ENCODE measurements at places on chromosomes 6 and 20.

- no peak for DNase-seq
These were observed 13.0 kb downstream of the ZC3H12D start for GRCh38 chr6:149471801-149472200.

DNA sequence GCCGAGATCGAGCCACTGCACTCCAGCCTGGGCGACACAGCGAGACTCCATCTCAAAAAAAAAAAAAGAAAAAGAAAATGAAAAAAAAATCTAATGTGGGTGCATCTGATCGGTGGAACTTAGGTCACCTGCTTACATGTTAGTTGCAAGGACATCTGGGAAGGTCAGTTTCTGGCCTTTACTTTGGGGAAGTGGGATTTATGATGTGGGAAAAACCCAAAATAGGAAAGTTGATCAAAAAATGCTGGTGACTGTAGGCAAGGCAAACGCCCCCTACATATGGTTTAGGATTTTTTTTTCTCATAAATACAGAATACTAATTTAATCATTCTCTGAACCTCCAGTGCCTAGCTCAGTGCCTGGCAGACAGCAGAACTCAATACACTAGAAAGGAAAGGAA lies 69.2 kb upstream of the PIM1 start:
- no peak for DNase-seq

DNA sequence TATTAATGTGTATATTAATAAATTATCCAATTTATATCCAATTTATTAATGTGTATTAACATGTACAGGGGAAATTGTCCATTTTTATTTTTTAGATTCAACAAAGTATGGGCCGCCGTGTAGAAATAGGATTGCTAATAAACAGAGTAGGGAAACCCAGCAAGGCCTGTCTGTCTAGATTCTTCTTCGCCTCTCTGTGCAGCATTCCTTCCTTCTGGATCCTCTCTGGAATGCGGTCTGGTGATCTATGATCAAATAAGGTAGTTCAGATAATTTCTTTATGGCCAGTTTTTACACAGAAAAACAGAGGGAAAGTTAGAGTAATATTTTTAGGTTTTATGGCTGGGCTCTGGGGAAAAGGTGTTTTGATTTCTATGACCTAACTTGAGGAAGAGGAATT lies 19.9 kb upstream of the HFE start:
- DNase-seq, result no peak

DNA sequence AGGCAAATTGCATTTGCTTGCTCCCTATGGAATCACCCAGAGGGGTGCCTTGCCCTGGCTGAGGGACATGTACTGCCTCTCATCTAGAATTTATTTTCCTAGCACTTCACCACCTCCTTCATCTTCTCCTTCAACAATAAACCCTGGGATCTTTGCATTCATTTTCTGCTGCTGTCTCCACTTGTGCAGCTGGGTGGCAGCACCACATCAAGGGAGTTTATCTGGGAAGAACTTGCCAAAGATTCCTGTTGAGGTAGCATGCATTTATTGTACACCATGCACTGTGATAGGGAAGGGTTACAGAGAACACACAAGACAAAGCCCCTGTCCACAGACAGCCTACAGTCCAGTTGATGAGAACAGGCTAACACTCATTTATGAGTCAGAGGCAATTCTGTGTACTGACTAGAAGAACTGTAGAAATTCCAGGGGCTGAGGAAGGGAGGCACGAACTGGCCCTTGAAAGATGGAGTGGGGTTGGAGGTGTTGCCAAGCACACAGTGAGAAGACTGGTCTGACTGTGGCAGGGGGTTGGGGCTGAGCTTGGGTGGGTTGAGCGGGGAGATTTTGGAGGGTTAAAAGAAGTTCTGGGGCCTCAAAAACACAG lies 17.5 kb downstream of the C20orf173 start:
- DNase-seq, result no peak

DNA sequence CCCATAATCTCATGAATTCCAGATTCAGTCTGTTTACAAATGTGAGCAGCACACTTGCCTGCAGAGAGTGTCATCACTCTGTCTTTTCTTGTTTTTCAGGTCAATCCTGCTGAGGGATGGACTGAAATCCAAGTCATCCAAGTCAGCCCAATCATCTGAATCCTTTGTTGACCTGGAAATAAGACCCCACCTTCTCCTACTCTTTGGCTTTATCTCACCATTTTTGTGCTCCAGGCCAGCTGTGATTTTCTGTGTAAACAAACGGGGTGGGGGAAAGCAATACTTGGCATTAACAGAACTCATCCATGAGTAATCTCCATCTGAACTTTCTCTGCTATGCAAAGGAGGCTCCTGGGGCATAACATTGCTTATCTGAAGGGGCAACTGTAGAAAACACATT lies 16.9 kb upstream of the GSTA4 start:
- no peak for DNase-seq

DNA sequence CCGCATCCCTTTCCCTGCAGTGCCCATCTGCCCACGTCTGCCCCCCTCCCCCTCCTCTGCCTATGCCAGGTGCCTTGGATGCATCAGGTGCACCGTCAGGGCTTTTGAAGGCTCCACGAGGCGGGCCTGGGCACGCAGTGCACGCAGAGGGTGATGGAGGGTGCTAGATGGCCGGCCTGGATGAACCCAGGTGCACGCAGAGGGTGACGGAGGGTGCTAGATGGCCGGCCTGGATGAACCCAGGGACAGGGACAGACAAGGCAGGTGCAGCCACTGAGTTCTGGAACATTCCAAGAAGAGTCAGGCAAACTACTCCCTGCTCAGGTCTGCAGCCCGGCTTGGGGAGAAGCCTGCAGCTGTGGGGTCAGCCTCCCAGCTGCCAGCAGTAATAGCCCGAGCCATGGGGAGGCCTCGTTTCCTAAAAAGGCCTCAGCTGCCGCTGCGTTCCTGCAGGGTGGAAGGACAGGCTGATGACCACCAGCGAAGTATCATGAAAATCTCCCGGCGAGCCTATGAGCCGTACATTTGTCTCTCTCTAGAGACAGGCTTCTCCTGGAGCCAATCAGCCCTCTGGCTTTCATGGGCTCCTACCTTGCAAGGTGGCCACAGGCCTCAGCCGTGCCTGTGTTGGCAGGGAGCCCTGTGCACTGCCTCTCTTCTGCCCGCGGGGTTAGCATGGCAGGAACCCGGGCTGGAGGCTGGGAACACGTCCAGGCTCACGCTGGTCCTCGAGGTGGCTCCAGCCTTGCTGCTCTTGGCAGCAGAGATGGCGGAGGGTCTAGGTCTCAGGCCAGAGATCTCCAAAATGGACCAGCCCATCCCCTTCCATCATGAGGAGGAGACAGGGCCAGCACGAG lies 29.6 kb downstream of the NTSR1 start:
- no peak for DNase-seq

- DNase-seq, result no peak
These were observed 157.7 kb downstream of the ID4 start for GRCh38 chr6:19994909-19995308.

DNA sequence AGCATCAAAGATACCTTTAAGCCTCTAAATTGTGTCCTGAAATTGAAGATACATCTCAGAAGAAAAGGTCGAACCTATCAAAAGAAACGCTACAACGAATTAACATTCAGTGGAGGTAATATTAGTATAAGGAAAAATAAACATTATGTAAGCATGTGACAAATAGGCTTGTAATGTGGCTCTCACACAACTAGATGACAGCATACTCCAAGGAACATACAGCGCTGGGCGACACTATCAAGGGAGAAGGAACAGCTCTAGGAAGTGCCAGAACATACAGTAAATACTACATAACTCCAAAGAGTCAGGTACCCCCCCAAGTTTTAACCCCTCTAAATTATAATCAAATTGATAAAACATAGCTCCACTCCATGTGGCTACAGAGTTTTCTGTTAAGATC lies 103.5 kb downstream of the LAMP5 start:
- DNase-seq, result no peak

DNA sequence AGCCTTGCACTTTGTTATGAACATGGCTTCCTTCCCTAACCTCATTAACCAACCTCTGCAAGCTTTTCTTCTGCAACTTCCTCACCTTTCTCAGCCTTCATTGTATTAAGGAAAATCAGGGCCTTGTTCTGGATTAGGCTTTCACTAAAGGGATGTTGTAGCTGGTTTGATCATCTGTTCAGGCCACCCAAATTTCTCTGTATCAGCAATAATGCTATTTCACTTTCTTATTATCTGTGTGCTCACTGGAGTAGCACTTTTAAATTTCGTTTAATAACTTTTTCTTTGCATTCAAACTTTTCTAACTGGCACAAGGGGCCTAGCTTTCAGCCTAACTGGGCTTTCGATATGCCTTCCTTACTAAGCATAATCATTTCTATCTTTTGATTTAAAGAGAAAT lies 96.7 kb downstream of the GFRAL start:
- no peak for DNase-seq

DNA sequence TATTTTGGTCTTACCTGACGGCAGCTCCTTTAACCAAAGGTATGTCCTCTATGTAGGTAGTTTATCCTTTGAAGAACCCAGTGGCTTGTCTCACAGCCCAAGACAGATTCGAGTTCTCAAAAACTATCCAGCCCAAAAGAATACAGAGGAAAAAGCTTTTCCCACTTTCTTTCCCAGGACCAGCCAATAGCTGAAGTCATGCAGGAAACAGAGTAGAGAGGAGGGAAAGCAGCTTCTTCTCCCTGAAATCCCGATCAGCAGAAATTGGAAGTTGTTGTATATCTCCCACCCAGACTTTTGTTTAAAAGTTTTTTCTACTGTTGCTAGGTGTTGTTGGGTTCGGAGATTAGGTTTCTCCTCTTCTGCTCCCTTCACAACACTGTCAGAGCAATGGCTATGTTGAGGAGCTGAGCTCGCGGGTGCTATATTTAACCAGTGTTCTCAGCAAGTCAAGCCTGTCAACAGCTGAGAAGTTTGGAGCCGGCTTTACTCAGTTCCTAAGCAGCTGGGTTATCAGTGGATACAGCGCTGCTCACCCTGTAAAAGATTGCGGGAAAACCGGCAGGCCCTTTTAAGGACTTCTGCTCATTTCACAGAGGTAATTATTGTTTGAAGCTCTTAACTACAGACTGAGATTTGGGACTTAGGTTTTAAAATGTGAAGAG lies at the start of gene FILIP1:
TSS of gene FILIP1 (minus strand) at position 401 of the 665 bp plus-strand sequence. CDS start 78,828 bp downstream, outside the sequence.
- no peak for DNase-seq

GRCh38 chr20:32582659-32583580 lies 2.2 kb downstream of the NOL4L start:
- no peak for DNase-seq

DNA sequence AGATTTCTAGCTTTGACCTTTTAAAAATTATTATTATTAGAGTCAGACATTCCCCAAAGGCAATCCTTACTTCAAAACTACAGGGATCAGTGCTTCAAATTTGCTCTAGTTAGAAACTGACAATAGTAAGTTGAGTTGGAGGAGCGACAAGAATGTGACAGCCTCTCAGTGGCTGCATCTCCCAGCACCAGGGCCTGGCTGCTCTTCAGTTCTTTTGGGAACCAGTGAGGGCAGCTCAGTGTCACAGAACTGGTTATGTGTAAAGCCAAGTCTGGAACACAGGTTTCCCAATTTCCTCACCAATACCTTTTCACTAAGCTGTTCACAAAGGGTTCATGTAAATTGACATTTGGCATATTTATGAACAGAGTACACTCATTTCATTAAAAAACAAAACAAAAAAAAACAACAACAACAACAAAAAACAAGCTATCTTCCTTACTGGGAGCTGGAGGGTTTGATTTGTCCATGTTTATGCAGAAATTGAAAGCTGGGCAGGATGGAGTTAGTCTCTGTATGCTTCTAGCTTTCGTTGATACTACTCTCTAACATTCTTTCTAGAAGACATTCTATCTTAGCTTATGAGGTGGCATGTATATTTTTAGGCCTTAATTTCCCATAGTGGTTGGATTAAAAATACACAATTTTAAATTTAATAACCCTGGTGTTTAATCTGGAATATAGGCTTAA lies 95.0 kb downstream of the SAMD5 start:
- no peak for DNase-seq

DNA sequence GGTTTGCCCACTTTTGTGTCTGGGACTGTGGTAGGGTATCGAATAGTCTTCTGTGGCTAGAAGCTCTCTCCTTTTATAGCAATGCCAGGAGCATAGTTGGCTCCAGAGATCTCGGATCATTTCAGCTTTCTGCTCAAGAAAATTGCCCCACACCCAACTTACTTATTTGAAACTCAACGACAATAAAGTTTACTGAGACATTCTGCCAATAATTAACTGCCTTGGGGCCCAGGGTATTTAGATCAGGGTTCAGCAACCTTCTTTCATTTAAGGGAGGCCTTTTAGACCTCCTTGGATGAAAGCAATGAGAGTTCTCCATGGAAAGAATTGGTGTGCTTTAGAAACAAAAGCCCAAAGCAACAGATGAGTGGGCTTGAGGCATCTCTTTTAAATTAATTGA lies 53.8 kb upstream of the GMPR start:
- no peak for DNase-seq
